ENCODE measurements at places on chromosomes 2 and 18.
A peak's percentile ranks its signal among the peaks of the same experiment; 100 is the strongest.

- no peak for DNase-seq
Measured at GRCh38 chr2:157413326-157414035, 30.4 kb downstream of the CYTIP start.

GRCh38 chr2:217806482-217806765 lies 196.4 kb downstream of the TNS1 start:
- DNase-seq: no peak

DNA sequence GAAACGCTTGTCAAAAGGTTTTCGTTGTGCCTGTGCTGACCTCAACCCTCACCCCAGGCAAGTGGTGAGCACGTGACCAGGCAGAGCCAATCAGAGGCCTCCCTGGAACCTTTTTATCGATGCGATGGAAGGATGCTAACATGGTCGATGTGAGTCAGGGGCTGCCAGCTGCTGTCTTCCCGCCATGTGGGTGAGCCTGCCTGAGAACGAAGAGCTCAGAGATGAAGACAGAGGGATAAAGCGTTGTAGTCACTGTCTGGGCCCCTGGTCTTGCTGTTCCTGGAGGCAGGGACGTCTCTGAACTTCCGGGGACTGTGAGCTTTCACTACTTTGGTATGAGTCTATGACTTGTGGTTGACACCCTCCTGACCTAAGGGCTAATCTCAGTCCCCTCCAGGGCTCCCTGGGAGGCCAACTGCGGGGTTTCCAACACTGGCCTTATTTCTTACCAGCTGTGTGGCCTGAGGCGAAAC lies 18.6 kb downstream of the DNMT3A start:
- DNase-seq: no peak

GRCh38 chr18:24270937-24271380 lies 126.7 kb downstream of the OSBPL1A start:
- DNase-seq: no peak

GRCh38 chr2:37105150-37105549 lies 20.8 kb downstream of the GPATCH11 start:
- DNase-seq: no peak

- no peak for DNase-seq
Measured at GRCh38 chr2:43040084-43040854, 186.1 kb downstream of the ZFP36L2 start.

DNA sequence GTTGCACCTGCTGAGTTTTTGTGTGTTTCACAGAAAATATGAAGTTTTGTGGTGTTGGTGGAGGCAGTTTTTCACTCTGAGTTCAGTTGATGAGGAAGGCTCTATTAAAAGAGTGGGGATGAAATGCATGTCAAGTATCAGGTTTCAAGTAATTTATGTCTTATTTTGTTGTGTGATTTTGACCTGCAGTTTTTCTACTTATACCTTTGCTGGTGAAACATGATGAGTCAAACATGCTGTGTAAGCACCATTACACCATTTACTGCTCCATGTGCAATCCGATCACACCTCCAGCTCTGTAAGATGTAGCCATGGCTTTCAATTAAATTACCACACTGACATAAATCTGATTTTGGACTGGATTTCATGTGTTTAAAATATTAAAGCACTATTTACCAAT lies 174.5 kb upstream of the ZEB2 start:
- DNase-seq: no peak

DNA sequence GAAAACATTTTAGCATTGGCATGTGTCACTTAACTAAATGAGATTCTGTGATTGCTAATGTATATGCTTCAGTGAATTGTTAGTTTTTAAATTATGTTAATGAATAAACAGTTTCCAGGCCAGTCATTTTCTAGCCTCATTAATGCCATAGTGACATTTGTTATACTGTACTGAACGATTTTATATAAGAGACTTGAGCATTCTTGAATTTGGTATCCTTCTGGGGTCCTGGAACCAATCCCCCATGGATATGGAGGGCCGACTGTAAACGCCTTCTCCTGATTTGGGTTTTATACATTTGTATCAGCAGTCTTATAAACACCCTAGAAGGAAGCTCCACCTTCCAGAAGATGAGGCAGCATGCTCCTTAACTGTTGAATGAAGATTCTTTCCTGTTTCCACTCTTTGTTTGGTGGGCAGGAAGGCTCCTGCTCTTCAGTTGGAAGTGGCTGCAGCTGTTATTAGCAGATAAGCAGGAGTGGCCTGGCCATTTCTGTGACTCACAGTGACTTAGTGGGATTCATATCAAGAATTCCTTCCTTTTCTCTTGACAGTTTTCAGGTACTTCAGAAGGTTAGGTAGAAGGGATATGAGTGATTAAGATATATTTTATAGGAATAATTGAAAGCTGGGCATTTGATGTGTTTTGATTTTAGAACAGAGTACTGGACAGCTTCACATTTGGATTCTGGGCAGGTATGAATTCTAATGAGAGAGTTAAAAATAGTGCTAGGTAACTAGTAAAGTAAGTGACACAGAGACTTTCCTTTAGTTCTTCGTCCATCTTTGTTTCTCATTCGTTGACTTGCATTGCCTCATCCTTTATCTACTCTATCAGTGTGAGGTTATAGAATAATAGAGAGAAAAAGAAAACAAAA lies 124.9 kb downstream of the PLCL1 start:
- no peak for DNase-seq

DNA sequence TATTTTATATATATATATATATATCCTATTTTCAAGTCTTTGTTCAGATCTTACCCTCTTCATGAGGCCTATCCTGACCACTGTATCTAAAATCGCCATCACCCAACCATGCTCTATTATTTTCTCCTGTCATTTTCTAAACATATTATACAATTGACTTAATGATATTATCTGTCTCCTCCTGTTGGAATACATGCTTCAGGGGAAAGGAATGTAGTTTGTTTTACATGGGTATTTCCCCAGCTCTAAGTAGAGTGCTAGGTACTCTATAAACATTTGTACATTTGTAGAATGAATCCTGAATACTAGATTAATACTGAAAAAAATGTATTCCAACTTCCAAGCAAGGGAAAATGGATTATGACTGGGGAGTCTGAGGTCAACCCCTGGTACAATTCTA lies 26.2 kb downstream of the TTC21B start:
- DNase-seq: no peak

DNA sequence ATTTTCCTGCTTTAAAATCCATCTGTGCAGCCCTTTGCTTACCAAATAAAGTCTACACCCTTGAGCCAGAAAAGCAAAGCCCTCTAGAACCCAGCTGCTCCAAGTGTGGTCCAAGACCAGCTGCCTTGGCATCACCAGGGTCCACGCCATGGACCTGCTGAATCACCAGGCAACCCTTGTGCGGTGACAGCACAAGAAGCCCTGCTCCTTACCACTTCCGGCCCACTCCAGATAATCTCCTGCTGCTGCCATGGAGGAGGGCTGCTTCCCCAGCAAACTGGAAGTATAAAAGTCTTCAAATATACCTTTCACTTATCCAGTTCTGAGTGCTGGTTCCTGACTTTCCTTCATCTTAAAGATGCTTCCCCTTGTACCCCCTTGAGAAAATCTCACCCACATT lies 106.0 kb upstream of the PKDCC start:
- peak; percentile 57 for DNase-seq

GRCh38 chr18:63904694-63905093 lies 3.1 kb upstream of the SERPINB10 start:
- DNase-seq: no peak

DNA sequence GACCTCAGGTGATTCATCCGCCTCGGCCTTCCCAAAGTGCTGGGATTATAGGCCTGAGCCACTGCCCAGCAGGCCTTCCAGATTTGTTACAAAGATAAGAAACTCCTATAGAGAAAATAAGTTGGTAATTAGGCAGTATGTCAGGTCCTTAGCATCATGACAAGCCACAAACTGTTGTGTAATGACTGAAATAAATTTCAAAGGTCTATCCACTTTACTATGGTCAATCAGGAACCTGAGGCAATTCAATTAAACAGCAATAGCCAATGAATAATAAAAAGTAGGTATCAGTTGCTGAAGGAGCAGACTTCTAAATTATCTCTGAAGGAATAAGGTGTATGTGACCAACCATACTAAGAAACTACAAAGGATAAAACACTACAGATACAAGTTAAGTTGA lies 62.4 kb upstream of the ATIC start:
- DNase-seq: no peak

DNA sequence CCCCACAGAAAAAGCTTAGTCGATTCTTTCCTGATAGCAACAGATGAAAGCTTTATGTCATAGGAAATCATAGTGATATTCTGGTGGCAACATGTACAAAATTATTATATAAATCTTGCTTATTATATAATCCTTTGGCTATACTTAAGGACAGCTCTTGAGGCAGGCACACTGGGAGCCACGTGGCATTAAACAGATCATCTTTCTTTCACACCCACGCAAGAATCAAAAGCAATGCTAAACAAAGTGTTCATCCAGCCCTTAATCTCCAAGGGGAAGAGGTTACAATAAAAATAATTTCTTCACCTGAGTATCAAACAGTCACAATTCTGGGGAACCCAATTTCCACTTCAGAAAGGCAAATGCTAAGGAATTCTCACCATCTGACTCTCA lies 57.8 kb downstream of the CYB5A start:
- DNase-seq: no peak

- DNase-seq: no peak
Measured at GRCh38 chr2:11579867-11580659, 46.2 kb downstream of the GREB1 start.

DNA sequence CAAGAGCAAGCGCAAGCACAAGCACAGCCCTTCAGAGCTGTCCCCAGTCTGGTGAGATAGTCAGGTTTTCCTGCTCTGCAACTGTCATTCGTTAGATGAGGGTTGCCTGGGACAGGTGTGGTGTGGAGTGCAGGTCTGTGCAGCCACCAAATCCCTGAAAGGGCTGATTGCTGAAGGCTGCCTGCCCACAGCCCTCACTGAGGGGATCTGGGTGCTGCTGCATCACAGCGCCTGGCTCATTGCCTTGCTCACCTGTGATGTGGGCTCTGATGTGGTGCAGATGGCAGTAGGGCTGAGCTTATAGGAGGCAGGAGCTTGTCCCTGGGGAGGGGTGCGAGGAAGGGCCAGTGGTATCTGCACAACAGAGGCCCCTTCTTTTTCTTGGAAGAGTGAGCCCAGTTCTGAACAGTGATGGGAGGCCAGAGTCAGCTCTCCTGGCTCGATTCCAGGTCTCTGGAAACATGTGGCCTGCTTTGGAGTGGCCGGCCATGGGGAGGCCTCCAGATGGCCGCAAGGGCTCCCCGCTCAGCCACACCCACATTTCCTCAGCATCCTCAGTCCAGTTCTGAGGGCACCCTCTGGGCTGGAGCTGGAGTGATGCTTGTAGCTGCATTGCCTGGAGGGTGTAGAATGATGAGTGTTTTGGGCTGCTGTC lies 11.4 kb downstream of the UBE2F start:
- no peak for DNase-seq

DNA sequence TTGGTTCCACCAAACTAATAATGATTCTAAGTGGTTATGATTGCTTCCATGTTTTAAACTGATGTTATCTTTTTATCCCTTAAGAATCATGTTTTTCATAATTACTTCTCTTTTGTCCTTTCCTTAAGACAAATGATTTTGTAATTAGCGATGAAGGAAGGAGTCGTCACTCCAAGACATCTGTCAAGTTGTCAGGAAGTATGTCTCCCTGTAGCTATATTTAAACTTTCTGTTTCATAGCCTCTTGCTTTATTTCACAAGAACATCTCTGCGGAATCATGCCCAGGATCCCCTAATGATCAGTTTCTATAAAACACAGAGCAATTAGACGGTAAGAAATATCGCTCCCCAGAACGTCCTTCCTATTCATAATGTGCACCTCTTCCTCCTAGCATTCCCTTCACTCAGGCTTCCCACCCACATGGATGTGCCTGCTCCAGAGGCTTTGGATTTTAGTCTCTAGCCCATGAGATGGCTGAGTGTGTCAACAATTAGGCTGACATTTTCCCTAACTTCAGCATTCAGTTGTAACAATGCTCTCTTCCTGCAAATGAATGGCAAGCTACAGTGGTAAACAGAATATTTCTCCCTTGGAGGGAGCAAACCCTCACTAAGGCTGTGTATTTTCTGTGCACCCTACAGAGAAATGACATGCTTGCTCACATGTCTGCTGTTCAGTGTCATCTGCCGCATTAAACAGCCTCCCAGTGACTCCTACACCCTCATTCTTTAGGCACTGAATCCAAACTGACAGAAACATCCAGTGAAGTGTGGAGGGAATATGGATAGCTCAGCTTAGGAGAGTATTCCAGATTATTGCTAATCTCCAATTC lies 879.6 kb upstream of the CELF4 start:
- DNase-seq: no peak

GRCh38 chr2:132677661-132678060 lies 7.7 kb upstream of the LYPD1 start:
- DNase-seq: peak; percentile 15

DNA sequence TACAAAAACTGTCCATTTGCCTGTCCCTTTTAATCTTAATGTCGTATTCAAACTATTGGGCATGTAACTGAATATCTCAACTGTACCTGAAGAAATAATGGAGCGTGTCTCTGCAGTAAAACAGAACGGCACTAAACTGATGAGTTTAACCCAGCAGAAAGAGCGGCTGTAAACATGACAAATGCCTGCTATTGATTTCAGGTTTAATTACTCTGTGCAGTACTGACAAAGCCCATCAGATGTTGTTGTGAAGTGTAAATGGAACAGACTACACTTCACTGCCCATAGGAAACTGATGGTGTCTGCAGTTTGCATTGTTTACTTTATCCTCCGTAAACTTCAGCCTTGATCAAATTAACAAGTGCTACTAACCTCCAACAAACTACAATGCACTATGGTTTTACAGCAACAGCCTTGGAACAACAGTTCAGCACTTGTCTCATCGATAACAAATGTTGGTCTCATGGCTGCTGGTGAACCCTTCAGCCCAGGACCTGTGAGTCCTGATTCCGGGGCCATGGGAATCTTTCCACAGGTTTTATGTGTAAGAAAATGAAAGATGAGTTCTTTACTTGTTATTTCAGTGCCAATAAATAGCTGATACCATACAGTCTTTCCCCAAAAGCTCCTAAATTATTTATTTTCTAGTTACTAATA lies 316.5 kb downstream of the CCDC178 start:
- DNase-seq: no peak

DNA sequence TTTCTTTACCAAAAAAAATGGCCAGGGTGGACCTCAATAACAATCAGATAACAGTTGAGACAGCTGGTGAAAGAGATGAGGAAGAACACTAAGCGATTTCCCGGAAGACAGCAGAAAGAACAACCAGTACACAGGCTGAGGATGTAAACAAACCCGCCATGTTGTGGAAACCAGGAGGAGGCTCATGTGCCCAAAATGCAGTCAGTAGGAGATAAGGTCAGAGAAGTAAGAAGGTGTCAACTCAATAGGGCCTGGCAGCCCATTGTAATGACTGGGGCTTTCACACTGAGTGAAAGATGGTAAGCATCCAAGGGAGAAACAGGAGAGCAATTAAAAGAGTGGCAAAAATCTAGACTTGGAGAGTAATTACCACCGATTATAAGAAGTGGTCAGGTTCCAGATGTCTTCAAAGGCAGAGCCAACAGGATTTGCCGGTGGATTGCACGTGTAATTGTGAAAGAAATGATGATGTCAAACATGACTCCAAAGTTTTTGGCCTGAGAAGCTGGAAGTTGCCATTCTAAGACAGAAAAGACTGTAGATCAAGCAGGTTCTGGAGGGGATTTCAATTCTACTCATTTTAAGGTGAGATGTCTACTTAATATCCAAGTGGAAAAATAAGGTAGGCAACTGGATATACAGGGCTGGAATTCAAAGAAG lies 77.7 kb upstream of the CYP1B1 start:
- DNase-seq: no peak

- no peak for DNase-seq
Measured at GRCh38 chr18:76382275-76382674, 112.8 kb downstream of the ZNF516 start.
